GM18507 (cell line): ENCODE measurements at places on chromosomes 1 and 21.

- no peak for DNase-seq
These were observed 15.3 kb upstream of the SSX2IP start for GRCh38 chr1:84705513-84705912.

DNA sequence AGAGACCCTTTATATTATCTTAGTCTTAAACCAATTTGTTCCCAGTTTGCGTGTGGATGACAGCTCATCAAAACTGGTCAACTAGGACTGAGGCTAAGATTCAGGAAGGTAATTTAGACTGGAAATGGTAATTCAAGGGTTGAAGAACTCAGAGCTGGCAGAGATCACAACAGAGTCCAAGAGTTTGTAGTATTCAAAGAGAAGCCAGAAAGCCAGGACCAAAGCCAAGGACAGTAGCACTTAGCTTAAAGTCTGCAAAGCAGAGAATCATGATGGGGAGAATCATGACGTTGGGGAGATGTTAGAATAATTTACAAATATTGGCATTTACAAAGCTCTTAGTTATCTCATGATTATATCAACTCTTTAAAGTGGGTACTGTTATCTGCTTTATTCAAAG, 32.6 kb downstream of the RNF11 start:
- DNase-seq = no peak

GRCh38 chr1:14851760-14852159, 253.3 kb downstream of the KAZN start:
- no peak for DNase-seq

DNA sequence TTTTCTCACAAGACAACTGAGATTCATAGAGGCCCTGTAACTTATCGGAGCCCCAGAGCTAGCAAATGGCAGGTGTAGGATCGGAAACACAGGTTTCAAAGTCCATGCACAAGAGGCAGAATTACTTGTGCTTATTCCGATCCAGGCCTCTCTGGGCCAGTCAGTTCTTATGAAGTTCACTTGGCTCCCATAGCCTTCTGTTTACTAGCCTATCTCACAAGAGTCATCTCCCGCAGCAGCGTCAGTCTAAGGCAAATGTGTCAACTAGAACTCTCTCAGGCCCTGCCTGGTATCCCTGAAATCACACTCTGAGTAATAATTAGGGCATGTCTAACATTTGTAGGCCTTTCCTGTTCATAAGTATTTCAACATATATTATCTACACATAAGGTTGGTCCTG, 43.3 kb downstream of the PHC2 start:
- DNase-seq = no peak

- DNase-seq = no peak
These were observed 21.8 kb upstream of the SPOCD1 start for GRCh38 chr1:31837451-31838158.

DNA sequence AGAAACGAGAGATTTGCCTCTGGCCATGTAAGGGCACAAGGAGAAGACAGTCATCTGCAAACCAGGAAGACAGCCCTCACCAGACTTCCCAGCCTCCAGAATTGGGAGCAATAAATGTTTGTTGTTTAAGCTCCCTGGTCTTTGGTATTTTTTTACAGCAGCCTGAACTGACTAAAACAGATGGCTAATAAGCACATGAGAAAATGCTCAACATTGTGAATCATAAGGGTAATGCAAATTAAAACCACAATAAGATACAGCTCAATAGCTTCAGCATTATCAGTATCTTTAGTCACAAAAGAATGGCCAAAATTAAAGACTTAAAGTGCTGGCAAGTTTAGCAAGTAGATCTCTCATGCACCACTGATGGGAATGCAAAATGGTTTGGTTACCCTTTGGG, 11.7 kb downstream of the UBE2G2 start:
- no peak for DNase-seq

DNA sequence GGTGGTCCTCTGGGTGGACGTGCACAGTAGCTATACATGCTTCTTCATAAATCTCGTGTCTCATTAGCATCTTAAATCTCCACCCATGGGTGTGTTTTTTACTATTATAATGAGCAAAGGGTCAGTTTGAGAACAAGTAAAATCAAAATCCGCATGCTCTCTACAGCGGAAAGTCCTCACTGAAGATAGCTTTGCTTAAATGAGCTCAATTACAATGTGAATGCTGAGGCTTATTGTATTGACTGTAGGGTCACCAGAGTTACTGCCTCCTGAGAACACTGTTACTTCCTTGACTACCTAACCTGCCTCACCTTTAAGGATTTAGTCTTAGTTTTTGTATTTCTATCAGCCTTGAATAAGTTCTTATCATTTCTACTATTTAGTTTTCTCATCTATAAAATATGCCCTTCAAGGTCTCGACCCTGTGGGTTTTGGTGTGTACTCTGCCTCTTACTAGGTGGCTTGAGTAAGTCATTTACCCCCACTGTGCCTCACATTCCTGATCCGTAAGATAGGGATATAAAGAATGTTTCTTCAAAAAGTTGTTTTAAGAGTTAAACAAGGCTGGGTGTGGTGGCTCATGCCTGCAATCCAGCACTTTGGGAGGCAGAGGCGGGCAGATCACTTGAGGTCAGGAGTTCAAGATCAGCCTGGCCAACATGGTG, 7.9 kb downstream of the SLAMF7 start:
- DNase-seq = no peak

DNA sequence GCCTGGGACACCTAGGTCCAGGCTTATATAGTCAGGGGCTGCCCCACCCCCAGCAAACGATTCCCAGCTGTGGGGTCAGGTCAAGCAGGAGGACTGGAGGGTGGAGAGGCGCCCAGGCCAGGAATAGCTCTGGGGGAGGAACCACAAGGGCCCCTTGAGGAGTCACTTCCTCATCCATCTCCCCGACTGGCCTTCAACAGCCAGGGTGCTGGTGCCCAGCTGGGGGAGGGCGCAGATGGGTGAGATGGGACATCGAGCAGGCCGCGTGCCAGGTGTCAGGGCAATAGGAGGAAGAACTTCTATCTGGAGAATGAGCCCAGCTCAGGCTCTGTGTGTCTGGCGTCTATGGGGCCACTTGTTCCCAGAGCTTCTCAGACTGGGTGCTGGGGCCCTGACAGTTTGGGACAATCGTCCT, 208 bp upstream of the MYBPH start:
- DNase-seq = no peak

- DNase-seq = no peak
These were observed 17.9 kb upstream of the CENPF start for GRCh38 chr1:214584805-214585766.

- DNase-seq = no peak
These were observed 6.2 kb upstream of the DDR2 start for GRCh38 chr1:162626094-162626493.

DNA sequence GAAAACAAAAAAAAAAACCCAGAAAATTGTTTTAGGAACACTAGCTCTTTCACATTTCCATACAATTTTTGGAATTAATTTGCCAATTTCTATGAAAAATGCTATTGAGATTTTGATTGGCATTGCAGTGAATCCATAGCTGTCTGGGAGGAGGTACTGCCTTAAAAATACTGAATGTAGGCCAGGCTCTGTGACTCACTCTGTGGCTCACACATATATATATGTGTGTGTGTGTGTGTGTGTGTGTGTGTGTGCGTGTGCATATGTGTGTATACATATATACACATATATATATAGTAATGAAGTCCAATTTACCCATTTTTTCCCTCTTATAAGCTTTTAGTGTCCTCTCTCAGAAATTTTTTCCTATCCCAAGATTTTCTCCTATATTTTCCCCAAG, 214.2 kb upstream of the DMRTA2 start:
- no peak for DNase-seq

DNA sequence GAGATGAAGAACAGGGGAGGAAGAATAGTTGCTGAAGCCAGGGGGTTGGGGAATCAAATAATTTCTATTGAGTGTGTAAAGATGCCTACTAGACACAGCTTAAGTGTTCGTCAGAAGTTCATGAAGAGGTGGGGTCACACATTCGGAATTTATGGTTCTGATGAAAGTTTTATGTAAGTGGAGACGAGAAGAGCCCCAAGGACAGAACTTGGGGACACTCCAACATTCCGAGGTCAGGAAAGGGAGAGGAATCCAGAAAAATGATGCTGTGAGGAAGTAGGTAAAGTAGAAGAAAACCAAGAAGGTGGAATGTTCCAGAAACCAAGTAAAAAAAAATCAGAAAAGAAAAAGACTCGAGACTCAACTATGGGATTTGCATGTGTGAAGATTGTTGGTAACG, 272.5 kb downstream of the SIPA1L2 start:
- DNase-seq = no peak

DNA sequence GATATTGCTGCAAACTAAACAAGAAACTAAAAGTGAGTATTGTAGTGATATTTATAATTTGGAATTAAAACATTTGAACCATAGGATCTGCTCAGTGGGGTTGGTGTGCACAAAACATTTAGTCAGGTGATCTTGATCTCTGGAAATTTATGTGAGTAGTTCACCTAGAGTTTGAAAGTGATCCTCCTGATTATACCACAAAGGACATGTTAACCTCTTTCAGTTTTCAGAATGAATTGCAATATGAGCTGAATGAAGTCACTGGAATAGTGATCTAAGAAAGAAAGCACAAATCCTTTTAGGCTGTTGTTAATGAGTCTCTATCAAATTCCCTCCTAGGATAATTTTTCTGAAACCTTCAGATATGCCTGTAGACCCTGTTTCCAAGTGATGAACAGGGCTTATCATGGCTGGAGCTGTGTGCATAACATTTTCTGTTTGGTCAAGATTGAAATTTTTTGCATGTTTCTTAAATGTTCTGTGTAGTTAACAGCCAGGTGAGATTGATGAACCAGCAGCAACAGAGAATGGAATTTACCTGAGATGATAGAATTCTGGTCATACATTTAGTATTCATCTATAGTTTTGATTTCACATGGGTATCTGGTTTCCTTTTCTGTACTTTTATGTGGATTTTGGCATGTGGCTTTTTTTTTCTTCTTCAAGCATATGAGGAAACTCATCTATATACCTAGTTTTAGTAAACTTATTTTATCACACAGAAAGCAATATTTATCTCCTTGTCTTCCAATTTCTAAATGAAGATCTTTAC, 25.5 kb downstream of the CDC14A start:
- peak; percentile 35 for DNase-seq

GRCh38 chr1:17009706-17010105, 2.0 kb downstream of the ATP13A2 start:
- DNase-seq = no peak

DNA sequence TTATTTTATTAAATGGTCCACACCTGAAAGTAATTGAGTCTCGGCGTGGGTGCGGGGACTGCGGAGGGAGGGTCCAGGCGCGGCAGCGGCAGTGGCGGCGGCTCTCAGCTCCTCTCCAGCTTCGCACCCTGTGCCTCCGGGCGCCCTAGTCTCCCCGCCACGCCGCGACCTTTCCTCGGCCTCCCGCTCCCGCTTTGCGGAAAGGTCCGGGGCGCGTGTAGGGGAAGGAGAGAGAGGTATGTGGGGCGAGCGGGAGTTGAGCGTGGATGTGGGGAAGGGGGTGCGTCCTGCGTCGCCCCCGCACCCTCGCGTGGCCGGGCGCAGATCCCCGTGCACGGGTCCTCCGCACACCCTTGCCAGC, 13.4 kb upstream of the ALX3 start:
- DNase-seq = no peak

DNA sequence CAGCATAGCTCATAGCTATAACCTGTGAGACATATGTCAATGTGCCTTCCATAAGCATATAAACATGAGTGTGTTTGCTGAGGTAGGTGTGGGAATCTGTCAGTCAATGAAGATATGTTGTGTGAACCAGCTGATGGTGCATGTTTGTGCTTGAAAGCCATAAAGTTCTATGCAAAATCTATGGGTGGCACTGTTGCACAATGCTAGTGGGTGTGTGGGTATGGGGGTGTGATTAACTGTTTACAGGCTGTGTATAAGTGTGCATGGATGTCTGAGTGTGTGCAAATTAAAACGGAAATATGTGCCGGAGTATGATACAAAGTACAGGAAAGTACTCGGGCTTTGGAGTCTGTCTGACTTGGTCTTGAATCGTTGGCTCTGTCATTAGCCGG, 1.0 kb upstream of the ATP2B4 start:
- DNase-seq = no peak

DNA sequence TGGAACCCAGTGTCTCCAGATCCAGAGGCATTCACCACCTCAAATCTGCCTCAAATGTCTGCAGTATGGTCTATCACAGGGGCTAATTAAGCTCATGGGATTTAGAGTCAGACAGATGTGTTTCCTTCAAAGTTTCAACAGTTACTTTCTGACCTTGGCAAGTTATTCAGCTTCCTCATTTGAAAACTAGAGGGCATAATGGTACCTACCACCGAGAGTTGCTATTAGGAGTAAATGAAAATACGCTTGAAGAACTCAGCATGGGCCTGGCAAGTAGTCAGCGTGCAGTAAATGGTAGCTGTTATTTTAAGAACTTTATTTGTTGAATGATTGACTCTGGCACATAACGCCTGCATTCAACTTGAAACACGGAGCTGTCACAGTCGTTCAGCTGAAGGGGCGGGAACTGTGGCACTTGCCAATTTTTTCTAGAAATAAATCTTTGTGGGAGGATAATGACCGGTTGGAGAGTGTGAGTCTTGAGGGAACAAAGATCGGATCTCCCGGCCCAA, 1.2 kb upstream of the CAP1 start:
- DNase-seq = no peak

DNA sequence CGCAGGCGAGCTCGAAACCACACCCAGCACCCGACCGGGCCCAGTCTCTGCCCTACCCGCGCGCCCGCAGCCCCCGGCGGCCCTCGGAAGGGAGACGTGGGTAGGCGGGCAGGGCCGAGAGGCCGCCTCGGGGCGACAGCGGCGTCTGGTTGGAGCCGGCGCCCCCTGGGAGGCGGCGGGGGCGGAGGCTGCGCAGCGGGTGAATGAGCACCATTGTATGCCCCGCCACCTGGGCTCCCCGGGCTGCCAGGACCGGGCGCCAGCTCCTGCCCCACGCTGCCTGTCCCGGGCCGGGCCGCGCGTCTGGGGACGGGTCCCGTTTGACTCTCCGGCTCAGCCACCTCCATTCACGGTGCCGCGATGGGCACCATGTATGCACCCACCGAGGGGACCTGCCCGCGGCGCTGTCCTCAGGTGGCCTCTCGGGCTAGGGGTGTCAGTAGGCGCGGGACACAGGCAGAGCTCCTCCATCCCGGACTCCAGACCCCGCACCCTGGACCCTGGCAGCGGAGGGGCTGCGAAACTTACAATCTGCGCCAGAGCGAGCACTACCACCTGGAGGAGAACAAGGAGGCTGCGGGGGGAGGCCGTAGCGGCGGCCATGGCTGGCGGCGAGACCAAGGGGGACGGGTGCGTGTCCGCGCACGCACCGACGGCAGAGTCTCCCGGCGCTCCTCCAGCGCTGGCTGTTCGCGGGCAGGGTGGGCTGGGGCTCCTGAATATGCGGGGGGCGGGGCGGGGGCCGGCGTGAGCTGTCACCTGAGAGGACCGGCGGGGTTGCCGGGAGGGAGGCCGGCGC, at the start of gene COL9A2:
TSS of gene COL9A2 (minus strand) at position 692 of the 799 bp plus-strand sequence. CDS start at position 603, 89 bp downstream.
- no peak for DNase-seq

DNA sequence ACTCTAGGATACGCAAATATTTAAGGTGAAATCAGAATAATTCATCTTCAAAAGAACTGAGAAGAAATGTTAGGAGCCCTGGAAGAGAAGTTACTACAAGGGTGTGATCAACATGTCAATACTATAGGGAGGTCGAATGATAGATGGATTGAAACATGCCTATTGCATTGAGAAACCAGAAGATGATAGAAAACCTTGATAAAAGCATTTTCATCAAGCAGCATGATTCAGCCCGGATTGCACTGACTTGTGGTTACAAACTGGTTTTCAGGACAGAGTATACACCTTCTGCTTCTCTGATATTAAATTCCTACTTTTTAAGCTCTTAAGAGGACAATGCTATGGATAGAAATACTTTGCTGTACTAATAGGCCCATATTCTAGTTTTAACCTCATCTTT, 164.2 kb downstream of the FMN2 start:
- DNase-seq = no peak
